ENCODE measurements at places on chromosomes 5 and 9.

GRCh38 chr5:106574820-106575219 is 1095.9 kb downstream of the EFNA5 start:
- no peak for DNase-seq

DNA sequence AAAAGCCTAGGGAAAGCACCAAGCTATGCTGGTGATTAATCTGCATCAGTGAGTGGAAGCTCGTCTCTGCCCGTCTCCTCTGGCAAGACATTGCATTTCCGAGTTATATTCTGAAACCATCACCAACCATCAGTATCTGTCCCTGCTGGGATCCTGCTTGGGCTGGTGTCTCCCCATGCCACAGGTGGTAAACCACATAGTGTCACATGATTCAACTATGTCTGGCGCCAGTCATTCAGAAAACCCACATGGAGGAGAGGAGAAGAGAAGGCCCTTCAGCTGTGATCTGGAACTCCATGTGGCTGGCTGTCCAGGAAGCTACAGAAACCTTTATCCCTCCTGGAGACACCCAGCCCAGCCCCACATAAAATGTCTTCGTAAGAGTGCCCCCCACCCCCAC is 4.8 kb downstream of the IL9 start:
- DNase-seq: peak; percentile 67

DNA sequence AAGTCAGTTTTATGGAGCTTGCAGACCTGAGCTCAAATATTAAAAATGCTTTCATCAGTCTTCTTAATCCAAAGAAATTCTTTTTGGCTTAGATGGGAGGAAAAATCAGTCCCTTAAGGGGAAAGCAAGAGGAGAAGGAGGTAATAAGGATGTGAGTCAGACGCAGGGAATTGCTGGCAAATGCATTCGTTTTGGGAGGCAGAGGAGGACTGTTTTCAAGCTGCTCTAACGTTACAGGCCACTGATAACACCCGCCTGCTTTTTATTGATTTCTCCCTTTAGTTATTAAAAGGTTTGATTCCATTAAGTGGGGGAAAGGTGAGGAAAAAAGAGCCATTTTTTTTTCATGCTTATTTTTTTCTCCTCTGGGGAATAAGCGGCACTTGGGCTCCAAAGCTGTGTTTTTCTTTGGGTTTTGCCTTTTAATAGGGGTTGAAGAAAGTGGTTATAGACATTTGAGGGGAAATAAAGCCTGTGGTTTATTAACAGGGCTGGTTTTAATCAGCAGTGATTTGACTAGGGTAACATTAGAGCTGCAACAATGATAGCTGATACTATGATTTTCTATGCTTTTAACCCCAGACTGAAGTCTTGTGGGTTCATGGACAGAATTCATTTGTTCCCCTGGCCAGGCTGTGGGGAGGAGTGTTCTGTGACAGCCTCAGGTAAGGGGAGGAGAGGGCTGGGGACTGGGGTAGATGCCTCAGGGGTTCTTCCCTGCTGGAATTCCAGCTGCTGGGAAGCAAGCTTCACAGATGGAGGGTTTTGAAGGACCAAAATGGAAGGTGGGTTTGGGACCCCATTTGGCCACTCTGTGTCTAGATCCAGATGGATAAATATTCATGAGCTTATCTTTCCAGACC is 225.2 kb downstream of the GAS1 start:
- no peak for DNase-seq

DNA sequence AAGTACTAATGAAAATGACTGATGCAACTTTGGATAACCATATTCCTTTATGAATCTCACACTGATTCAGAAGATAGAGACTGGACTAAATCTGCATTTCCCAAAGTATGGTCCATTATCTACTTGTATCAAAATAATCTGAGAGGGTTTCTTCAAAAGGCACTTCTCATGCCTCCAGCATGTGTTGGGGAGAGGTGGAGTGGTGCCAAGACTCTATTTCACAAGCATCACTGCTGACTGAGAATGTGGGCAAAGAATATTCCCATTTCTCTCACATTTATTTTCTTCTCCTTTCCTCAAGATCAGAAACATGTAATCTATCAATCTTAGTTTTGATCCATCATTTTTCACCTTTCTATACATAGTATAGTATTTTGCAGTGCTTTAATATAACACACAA is 135.4 kb downstream of the GABRB2 start:
- no peak for DNase-seq

- DNase-seq: no peak
Observed at GRCh38 chr9:136424750-136425362, 14.4 kb downstream of the PMPCA start.

Data from stimulated activated CD4-positive, alpha-beta T cell treated with anti-CD3 and anti-CD28 coated beads, Interleukin-15, amount 100 ng/mL, for 24 hours (primary cell).